ENCODE measurements at places on chromosomes 11 and 22.

DNA sequence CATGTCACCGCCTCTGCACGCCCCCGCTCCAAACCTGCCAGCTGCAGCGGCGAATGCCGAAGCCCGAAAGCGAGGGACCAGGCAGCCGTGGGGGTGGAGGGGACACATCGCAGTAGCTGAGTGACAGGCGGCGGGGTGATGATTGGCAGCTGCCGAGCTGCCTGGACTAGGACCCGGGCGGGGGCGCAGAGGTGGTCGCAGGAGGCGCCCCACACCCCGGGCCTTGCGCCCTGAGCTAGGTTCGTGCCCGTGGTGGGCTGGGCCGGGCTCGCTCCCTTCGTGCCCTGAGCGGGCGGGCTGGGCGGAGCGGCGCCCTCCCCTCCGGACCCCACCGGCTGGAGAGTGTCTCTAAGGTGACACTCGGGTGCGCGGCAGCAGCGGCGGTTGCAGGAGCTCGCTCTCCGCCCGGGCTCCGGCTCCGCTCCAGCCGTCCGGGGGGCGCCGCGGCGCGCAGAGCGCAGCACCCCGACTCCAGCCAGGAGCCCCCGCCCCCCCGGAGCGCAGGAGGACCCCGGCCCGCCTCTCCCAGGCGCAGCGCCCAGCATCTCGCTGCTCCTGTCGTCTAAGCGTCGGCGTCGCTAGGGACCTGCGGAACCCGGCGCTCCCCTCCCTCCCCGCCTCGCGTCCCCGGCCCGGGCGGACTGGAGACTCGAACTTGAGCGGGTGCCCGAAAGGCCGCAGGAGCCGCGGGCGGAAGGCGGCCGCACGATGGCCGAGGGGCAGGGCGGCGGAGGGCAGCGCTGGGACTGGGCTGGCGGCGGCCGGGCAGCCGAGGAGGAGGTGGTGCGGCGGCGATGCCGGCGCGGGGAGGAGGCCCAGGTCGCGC, 14.5 kb upstream of the DGKZ start:
- DNase-seq = no peak

GRCh38 chr11:77101043-77101537, 1.6 kb upstream of the OMP start:
- DNase-seq = no peak

DNA sequence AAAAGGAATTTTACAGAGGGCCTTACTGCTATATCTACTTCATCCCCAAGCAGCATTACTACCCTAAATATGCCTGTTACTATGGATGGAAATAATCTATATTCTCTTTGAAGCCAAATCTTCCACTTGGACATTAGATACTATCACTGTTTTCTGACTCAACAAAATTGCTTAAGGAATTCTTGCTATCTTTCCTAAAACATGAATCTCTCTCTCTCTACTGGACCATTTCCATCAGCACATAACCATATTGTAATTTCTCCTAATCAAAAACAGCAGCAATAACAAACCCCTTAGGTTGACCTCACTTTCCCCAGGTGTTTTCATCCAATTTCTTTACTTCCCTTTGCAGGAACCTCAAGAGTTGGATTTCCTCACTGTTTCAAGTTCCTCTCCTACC, 67.9 kb upstream of the BLID start:
- no peak for DNase-seq

- DNase-seq = peak; percentile 50
Measured at GRCh38 chr22:49930596-49931412, 12.4 kb downstream of the CRELD2 start.
